ENCODE measurements at places on chromosomes 6 and 20.

DNA sequence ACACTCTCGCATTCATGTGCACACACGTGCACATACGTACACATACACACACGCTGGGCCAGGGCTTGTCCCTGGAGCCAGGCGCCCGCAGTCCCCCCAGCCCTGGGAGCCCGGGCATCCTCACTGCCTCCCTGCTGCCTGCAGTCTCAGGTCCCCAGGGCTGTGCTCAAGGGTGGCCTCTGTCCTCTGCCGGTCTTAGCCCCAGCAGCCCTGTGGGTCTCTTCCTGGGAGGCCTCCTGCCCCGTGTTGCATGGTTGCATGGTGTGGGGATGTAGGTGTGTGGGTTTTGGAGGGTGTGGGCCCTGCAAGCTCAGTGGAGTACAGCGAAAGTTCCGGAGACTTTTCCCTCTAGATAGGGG is 101.5 kb downstream of the TMEM242 start:
- no peak for DNase-seq

- DNase-seq, result no peak
These were observed 284.6 kb upstream of the FOXQ1 start for GRCh38 chr6:1027109-1027794.

DNA sequence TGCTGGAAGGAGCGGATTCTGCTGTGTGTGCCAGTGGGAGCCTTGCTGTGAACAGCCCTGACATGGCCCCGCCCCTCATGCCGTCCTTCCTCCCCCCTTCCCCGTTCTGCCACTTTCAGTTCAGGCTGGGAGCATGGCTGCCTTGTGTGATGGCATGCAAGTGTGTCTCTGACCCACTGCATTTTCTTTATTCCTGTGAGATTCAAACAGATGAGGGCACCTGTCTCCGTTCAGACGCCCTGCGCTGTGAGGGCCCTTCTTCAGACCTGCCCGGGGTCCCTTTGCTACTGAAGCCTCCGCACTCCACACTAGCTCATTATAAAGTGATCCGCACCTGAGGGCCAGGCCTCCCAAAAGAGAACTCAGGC is 88.3 kb downstream of the TAF4 start:
- DNase-seq, result no peak

DNA sequence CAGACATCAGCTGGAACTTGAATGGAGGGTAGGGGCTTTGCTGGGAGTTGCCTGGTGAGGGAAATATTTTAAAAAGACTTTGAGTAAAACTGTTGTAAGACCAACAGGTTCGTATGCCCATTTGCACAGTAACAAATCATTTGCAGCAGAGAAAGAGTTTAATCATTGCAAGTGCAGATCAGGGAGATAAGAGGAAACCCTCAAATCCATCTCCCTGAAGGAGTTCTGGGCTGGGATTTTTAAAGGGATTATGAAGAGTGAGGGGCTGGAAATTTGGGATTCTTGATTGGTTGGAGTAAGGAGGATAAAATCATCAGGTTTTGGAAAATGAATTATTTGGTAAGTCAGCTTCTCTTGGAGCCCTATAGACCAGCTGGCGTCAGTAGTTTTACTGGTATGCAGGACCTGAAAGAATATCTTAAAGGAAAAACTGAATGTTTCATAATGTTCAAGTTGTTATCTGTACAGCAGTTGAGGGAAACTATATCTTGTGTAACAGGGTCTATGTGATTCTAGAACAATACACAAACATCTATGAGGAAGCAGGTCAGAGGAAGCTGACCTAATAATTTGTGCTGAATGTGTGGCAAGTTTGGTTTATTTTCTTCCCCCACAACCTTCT is 295.5 kb downstream of the PLCB1 start:
- DNase-seq, result no peak

- no peak for DNase-seq
These were observed 548 bp downstream of the SALL4 start for GRCh38 chr20:51801823-51802123.

DNA sequence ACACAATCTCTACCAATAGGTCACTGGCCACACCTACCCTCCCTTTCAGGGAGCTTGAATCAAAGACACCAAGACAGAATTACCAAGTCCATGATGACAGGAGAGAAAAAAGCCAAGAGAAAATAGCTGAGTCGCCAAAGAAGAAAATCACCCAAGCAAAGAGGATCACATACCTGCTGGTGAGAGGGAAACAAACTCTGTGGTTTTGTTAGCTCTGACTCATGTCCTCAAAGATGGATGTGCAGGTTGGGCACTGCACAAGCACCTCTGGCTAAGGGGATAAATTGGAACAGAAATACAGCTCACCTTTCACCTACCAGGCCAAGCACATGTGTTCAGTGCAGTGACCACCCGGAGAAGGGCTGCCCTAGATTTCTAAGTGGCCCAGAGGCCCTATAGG is 114.8 kb downstream of the TFAP2A start:
- DNase-seq, result no peak

DNA sequence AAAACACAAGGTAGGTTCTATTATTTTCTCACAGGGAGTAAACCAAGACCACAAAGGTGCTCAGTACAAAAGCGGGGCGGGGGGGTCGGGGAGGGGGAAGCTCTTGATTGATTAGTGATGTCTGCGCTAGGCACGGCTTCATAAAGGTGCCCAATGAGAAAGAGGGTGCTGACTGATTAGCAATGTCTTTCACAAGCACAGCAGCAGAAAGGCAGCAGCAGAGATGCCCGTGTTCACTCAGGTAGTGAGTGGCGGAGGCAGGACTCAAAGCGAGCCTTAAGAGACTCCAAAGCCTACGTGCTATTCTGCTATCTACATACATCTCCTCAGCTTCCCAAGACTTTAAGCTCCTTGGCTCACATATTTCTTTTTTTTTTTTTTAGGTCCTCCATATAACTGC is 20.3 kb downstream of the NFATC2 start:
- DNase-seq, result no peak

DNA sequence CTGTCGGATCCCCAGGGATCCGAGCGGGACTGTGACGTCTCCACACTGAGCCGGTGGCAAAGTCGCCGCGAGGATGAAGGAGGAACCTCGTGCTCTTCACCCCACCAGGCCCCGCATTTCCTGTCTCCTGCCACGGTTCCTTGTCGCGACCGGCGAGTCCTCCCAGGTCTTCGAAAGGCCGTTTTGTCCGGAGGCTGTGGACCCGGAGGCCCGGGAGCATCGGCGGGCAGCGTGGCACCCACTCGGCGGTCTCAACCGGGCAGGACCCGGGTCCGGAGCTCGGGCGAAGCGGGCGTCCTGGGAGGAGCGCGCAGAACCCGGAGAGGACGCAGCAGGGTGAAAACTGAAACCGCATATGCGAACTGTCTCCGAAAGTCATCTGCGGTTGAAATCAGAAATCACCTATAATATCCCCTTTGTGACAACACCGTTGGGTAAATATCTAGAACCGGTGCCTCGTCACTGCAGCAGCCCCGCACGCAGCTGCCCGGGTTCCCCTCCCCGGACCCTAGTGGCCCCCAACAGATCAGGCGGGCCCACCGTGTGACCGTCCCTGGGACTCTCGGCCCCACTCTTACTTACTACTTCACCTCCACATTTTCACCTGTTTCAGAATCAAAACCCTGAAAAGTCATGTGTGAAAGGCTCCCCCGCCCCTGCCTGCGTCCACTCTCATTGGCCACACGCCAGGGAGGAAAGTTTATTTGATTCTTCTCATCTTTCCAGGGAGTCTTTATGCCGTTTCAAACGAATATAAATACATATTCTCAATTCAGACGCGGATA is 3.1 kb upstream of the ULBP2 start:
- peak; percentile 45 for DNase-seq

- DNase-seq, result no peak
These were observed 33.8 kb upstream of the CD83 start for GRCh38 chr6:14083751-14084150.

DNA sequence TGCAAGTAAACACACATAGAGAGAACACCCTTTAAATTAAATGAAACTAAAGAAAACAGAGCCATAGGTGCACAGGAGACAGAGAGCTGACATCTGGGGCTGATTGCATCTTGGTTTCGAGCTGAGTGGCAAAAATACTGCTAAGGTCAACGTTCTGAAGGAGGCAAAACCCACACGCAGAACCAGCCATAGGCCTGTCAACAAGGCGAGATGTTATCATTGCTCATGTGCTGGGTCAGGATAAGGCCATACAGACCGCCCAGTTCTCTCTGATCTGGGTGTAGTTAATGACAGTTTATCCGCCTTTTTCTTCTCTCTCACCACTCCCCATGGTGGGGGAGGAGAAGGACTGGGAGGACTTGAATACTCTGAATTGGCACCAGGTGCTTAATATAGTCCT is 4.5 kb upstream of the FAM110A start:
- DNase-seq, result no peak

GRCh38 chr20:25699914-25700313 is 3.3 kb upstream of the ZNF337 start:
- DNase-seq, result no peak

DNA sequence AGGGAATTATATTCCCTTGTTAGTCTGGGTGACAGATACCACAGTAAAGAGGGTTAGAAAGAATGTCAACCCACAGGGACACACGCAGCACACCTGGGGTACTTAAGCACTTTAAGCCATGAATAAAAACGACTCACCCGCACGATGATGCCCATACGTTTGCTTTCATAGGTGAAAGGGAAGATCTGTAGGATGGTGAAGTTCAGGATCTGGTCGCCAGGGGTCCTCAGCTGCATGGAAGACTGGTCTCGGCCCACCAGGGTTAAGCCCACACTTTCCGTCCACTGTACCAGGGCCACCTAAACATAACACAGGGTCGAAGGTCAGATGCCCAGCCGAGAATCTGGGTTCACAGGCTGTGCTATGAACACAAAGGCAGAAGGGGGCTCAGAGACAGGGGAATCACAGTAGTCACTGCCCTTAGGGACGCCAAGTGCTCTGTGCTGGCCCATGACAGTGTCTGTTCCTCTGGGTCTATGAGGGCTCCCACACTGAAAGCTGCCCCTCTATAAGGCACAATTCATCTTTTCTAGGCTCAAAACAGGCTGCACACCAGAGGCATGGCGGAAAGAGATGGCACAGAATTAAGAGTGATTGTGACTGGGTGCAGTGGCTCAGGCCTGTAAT is 96.8 kb upstream of the NFATC2 start:
- no peak for DNase-seq

- DNase-seq, result no peak
These were observed 142.5 kb upstream of the TCF21 start for GRCh38 chr6:133746417-133746770.

GRCh38 chr20:24682496-24682985 is 213.1 kb downstream of the SYNDIG1 start:
- DNase-seq, result no peak

GRCh38 chr6:79687759-79688158 is 56.6 kb downstream of the SH3BGRL2 start:
- no peak for DNase-seq

DNA sequence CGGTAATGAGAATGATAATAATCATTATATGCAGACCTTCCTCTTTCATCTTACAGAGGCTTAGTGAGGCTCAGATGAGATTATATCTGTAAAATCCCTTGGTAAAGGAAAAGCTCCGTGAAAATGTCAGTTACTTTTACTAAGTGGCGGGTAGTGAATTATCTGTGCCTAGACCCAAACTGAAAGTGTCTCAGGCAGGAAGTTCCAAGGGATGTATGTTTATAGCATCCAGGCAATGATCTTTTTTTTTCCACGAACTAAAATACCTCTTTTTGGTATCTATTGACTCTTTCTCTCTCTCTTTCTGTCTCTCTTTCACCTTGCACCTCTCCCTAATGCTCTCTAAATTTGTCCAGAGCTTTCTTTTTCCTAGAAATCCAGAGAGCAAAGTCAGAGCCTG is 5.0 kb downstream of the TCF21 start:
- DNase-seq, result no peak

GRCh38 chr6:102149191-102149590 is 755.7 kb downstream of the GRIK2 start:
- DNase-seq, result no peak

DNA sequence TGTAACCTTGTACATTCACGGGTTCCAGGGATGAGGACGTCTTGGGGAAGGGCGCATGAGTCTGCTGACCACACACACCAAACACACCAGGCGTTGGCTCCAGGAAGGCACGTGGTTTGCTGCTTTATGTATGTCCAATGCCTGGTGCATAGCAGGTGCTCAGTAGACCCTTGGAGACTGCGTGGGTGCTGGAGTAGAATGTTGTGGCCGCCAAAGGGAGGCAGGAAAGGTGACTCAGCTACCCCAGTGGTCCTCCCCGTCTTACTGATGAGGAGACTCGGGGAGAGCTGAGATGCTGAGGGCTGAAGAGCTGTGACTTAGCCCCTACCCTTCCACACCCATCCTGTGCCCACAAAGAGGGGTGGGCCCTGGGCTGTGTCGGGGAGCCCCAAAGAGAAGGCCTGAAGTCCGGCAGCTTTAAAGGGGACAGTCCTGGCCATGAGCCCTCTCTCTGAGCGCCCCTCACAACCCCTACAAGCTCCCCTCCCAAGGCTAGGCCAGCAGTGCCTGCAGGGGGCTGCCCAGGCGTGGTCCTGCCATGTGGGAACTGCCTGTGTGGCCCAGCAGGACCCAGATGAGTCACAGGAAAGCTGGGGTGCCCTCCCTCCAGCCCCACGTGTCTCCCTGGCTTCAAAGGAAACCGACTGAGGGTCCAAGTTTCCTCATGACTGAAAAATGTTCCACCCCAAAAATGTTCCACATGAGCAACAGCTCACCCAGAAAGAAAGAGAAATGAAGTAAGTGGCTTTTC is 28.0 kb upstream of the PTGIS start:
- no peak for DNase-seq

DNA sequence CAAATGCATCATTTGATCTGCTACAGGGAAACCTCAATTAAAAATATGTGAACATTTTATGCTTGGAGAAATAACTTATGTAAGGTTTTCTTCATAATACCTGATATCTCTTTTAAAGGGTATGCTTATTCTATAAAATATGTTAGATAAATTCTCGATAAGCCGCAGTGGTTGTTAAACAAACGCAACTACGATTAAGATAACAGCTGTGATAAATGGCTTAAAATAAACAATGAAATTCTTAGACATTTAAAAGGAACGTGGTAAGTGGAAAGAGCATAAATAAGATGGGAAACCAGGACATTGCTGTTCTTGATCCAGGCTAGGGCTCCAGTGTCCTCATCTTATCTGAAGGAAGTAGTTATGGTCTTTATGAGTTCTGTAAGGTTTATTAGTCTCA is 415.9 kb downstream of the CD83 start:
- no peak for DNase-seq

- no peak for DNase-seq
These were observed 102.0 kb downstream of the LAMP5 start for GRCh38 chr20:9616455-9616805.

DNA sequence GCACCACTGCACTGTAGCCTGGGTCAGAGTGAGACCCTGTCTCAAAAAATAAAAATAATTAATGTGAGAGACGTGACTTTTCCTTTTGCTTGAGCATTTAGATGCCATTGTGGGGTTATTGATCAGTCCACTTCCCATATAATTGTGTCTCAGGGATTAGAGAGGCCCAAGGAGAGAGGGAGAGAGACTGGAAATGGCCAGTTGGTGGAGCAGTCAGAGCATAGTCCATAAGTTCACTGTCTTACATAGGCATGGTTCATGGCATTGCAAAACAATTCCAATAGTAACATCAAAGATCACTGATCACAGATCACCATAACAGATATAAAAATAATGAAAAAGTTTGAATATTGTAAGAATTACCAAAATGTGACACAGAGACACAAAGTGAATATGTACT is 15.2 kb upstream of the SDHAF4 start:
- DNase-seq, result no peak

All from T-helper 22 cell (primary cell).